ENCODE measurements at places on chromosomes 1 and 21.

GRCh38 chr1:214324896-214325800, 44.2 kb downstream of the SMYD2 start:
- no peak for DNase-seq

GRCh38 chr1:93591676-93592550, 89.7 kb downstream of the BCAR3 start:
- no peak for DNase-seq

DNA sequence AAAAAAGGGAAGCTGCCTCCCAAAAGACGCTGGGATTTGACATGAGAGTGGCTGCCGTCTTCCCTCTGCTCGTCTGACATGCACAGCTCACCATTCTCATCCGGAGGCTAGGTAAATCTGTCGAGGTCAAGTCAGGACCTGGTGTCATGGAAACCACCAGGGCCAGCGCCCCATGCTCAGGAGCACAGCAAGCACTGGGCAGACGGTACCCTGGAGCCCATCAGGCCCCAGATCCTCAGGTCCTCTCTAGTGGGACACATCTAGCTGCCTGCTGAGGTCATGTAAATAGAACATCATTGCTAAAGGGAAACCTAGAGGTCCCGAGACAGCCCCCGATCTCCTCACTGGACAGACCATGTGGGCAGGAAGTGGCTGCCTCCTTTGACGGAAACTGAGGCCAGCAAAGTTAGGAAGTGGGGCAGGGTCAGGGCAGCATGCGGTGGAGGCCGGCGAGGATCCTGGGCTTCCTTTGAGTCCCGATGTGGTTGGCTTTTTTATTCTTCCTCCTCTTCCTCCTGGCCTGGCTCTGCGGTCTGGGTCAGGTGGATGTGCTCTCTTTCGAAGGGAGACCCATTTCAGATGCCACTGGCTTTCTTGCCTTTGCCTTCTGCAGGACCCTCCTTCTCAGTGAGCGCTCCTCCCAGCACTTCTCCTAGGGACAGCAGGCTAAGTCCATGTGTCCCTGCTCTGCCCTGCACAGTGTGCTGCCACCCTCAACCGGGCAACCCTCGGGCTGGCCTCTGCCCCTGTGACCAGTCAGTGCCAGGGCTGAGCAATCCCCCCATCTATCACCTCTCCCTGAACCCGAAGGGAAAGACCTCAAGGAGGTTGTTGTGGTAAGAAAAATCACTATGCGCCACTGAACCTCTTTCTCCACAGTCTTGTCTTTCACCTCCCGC, 5.9 kb downstream of the AGT start:
- DNase-seq: no peak

GRCh38 chr1:117127795-117128194, 6.2 kb upstream of the TRIM45 start:
- no peak for DNase-seq

- no peak for DNase-seq
Measured at GRCh38 chr1:86155807-86156565, 586 bp downstream of the COL24A1 start.

- no peak for DNase-seq
Measured at GRCh38 chr1:239914751-239915231, 176.9 kb upstream of the FMN2 start.

DNA sequence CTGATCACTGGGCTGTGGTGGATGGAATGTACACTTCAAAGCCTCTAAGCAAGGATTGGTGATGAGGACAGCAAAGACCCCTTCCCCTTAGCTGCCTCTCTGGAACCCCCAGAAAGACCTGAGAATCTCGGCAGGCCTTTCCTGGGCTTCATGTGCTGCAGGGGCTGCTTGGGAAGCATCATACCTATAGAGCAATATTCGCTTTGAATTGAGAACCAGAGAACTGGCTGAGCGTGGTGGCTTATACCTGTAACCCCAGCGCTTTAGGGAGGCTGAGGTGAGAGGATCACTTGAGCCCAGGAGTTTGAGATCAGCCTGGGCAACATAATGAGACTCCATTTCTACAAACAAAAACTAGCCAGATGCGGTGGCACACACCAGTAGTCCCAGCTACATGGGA, 22.0 kb downstream of the CSF1 start:
- no peak for DNase-seq

DNA sequence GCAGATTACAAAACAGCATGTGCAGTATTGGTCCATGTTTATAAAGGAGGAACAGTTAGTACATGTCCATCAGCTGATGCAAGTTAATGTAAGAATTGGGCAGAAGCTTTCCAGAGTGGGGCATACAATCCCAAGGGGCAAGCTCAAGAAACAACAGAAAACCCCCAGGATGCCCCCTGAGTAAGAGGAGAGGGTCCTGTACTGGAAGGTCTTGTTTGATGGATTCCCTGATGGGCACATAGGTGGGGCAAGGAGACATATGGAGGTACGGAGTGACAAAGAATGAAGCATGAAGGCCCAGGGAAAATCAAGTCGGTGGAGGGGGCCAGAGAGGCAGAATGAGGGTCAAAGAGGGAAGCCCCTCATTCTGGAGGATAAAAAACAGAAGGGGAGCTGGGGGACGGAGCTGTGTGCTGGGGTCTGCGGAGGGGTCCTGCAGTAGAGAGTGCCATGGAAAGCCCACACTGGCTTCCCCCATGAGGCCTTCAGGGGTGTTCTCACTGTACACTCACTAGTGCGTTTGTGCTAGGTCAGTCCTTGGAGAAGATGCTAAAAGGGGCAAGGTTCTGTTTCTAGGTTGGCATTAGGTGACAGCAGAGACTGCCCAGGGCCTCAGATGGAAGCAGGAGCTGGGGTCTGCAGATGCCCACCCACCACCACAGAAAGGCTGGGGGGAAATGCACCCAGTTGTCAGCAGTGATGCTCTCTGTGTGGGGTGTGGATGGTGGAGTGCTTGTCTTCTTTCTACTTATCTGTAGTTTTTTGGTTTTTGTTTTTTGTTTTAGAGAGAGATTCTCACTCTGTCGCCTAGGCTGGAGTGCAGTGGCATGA, 12.5 kb upstream of the MATN1 start:
- DNase-seq: no peak

DNA sequence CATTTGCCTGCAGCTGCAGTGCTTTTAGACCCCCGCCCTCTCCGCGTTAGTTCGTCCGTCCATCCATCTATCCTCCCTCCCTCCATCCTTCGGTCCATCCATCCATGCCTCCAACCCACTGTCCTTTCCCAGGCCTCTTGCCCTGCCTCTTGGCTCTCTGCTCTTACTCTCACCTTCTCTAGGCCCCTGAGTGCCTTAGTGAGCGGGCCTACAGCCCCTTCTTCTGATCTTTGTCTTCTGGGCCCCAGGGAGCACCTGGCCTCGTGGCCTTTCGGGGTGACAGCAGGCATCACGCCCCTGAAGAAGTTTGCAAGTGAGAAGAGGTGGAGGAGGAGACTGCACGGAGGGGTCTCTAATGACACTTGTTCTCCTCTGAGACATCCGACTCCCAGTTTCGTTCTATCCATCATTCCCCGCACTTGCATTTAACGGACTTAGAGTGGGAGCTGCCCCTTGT, 842 bp downstream of the ATXN7L2 start:
- DNase-seq: no peak

GRCh38 chr1:203147376-203147775, 19.9 kb downstream of the ADORA1 start:
- DNase-seq: no peak

DNA sequence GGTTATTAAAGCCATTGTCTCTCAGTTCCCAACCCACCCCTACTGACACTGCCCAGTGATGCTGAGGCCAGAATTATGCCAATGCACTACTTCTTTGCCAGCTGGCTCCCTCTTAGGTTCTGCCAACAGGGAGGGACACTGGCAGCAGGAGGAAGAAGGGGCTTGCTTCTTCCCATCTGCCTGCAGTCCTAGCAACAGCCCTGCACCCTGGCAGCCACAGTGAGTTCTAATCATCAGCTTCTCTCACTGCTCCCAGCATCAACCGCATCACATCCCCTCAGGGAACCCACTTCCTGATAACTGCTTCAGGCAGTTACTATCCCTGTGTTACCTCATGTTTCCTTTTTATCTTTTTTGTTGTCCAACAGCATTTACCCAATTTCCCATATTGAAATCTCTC, 86.2 kb downstream of the UBR4 start:
- peak; percentile 50 for DNase-seq

- no peak for DNase-seq
Measured at GRCh38 chr1:160606611-160607010, 27.3 kb upstream of the CD84 start.

GRCh38 chr1:213268221-213268620, 217.2 kb downstream of the RPS6KC1 start:
- no peak for DNase-seq

- DNase-seq: no peak
Measured at GRCh38 chr1:235018720-235019444, 109.8 kb downstream of the TOMM20 start.

DNA sequence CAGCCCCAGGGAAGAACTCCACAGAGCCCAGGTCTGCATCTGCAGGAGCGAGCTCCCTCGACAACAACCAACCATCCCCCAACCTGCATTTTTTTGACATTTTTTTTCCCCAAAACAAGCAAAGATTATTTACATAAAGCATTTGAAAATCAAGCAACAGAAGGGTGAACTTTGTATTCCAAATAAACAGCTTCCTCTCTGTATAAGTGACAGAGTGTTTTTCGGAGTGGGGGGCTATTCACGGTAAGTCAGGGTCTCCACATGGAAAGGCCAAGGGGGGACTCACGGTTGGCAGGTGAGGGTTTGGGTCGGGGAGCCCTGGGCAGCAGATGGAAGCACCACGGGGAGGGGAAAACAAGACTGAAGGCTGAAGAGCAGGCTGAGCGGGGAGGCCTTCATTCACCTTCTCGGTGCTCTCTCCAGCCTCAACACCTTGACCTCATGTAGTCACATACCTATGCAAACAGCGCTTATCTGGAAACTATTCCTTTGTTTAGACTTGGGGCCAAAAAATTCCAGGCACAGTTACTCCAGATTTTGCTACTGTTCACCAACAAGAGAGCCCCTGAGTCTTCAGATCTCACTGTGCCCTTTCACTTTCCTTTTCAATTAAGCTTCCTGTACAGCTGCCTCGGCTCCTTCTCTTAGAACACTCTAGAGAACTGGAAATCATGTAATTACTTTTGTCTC, 27.6 kb downstream of the C2CD2 start:
- DNase-seq: peak; percentile 72

DNA sequence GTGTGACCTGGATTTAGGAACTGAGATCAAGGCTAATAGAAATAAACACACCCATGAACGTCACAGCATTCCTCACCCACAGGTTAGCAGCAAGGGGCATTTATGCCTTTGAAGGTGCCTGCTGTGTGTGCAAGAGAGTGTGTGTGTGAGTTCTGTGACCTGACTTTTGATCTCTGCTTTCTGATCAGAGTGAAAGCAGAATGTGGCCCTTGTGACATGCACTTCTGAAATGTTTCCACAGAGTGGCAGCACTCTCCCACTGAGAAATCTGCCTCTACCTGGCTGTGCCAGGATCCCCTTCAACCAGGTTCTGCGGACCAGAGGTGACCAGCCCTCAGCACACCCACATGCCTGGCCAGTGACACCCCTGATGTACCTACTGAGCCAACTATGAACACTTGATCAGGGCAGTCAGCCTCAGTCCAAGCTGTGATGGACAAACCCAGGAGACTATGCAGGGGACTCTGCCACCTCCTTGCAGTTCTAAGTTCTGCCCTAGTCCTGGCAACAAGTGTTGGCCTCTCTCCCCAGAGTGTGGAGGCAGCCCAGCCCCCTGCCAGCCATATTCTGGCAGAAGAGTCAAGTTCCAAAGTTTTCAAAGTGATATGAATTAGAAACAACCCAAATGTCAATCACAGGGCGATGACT, 41.0 kb downstream of the RXRG start:
- peak; percentile 41 for DNase-seq

DNA sequence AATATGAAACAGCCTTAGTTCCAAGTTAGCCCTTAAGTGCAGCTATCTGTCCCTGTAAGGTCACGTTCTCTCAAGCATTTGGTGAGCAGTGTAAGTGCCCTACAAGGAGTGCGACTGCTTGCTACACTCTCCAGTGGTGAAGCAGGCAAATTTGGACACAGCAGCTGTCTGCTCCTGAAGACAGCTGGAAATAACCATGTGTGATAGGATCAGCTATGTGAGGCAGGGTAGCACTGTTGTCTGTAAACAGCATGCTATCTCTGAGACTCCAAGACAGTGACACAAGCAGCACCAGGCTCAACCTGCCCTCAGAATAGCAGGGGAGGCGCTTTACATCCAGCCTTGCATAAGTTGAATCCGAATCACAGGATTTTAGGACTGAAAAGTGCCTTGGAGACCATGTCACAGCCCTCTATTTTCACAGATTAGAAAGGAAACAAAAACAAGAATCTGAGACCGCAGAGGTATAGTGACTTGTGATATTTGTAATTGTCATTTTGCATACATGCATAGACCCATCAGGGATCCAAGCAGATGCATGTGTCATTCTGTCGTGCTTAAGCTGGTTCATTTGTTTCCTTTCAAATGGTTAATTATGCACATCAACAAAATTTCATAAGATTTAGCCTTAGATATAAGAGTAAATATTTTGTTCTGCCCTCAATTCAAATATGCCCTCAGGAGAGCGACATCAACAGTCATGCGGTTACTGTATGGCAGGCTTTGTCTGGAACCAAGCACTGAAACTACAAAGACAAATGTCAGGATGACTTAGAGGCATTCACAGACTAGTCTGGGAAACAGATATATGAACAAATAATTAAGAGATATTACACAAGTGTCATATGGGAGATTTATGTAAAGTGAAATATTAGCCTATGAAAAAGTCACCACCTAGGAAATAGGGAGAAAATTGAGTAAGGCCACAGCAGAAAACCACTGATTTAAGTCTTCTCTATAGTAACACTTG, 134.9 kb upstream of the NRIP1 start:
- no peak for DNase-seq

GRCh38 chr1:235992346-235992745, 72.5 kb downstream of the NID1 start:
- DNase-seq: no peak

DNA sequence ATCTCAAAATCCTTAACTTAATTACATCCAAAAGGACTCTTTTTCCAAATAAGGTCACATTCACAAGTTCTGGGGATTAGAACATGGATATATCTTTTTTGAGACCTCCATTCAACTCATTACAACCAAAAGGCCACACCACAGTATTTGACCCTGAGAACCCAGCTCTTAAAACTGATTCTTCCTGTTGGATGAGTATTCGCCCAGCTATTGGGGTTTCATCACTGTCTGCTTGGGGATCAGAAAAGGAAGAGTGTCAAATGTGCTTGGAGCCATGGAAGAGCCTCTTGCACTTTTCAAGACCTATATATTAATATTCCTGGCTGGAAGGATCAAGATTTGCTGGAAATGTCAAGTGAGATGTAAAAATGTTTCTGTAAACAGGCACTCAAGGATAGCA, 5.4 kb upstream of the TINAGL1 start:
- no peak for DNase-seq

DNA sequence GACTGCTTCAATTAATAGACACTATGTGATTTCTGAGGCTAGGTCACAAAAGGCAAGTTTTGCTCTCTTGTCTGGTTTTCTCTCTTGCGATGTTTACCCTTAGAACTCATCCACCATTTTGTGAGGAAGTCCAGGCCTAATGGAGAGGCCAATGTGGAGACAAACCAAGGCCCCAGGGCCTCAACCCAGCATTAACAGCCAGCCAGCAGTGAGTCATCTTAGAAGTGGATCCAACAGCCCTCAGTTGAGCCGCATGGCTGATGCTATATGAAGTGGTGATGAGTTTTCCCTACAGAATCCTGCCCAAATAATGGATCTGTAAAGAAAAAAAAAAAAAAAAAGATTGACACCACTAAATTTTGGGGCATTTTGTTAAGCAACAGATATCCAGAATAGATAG, 95.1 kb downstream of the DNTTIP2 start:
- DNase-seq: no peak

Measured in CD4-positive, alpha-beta T cell treated with Interleukin-17A for 1 hour (primary cell).